ENCODE measurements at places on chromosomes 12 and 14. TPM values are rescaled to one million over a fixed set of nuclear protein-coding genes. Genes with fewer than 3 reads are reported as not detected.

- DNase-seq = no peak
Measured at GRCh38 chr14:85342858-85343607, 186.9 kb upstream of the FLRT2 start.

GRCh38 chr14:83251402-83251801 lies 1717.7 kb upstream of the SEL1L start:
- DNase-seq = no peak

DNA sequence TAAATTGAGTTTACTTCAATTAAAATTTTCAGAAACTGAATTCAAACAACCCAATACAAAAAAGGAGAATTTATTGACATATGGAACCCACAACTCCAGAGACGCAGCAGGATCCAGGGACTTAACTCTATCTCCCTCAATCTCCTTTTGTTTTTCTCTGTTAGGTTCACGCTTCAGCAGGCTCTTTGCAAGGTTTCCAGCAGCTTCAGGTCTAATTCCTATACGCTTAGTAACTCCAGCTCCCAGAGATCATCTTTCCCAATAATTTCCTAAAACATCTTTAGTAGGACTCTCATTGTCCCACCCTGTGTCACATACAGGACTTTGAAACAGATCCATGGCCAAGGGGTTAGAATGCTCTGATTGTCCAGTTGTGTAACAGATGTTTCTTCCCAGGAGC lies 175.2 kb downstream of the RMST start:
- no peak for DNase-seq

Gene TEDC1
- total RNA-seq = 22.7 TPM

GRCh38 chr12:131390412-131391334 lies 320.2 kb upstream of the SFSWAP start:
- DNase-seq = no peak

DNA sequence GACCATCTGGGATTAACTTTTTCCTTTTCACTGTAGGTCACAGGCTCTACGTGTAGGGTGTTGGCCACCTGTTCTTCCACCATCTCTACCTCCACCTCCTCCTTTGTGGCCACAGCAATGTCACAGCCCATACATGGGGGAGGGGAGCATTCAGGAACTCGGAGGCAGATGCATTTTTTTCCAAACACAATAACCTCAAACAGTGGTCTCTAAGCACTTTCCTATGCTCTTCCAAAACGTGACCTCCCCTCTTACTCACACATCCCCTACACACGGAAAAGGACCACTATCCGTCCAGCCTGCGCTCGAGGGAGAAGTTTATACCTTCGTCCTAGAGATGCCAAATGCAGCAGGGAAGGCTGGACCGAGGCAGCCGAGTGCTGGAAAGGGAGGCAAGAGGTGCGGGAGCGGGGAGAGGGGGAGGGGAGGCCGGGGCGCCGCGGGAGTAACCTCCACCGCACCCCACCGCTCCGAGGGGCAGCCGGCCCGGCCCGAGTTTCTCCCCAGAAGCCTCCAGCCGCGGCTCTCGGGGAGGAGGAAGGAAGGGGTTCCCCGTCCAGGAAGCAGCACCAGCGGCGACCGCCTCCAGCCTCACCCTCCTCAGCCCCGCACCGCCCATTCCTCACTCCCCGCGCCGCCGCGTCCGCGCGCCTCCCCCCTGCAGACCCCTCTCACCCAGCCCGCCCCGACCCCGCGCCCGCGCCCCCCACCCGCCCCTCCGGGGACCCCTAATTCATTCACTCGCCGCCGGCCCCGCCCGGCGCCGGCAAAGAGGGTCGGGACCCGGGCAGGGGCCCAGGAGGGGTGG lies 594 bp downstream of the KRAS start:
- DNase-seq = peak; percentile 92

- no peak for DNase-seq
Measured at GRCh38 chr14:67881225-67881624, 61.6 kb downstream of the RAD51B start.

Gene ADCK1
- 9.0 TPM for total RNA-seq

Gene KLRD1
- total RNA-seq = 3.3 TPM

GRCh38 chr12:122994140-122994675 lies 13.7 kb downstream of the ARL6IP4 start:
- no peak for DNase-seq

Gene SVOP
- not detected for total RNA-seq

Gene RNASE1
- total RNA-seq = 641 TPM

Gene COX8C
- not detected for total RNA-seq

- no peak for DNase-seq
Measured at GRCh38 chr14:80615831-80616230, 325.7 kb downstream of the CEP128 start.

DNA sequence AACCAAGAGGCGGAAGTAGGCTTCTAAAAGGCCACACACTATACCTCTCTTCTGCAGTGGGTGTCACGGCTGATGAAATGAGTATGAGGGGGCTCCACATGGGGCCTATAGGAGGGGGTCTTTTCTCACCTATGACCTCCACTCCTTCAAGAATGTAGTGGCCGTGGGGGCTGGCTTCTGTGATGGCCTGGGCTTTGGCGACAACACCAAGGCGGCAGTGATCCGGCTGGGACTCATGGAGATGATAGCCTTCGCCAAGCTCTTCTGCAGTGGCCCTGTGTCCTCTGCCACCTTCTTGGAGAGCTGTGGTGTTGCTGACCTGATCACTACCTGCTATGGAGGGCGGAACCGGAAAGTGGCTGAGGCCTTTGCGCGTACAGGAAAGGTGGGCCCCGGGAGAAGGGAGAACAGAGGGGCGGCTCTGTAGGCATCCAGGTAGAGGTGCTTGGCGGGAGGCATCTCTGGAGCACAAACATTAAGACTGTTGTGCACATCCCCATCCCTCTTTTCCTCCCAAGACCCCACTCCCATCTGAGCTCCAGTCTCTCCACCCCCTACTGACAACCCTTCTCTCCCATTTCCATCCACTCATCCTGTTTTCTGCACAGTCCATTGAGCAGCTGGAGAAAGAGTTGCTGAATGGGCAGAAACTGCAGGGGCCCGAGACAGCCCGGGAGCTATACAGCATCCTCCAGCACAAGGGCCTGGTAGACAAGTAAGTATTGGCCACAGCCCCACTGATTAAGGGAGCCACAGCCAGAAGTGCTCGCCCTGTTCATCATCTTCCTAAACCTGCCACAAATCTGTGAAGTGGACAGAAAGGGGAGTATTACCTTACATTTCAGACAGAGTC lies 3.8 kb downstream of the GPD1 start:
- no peak for DNase-seq

DNA sequence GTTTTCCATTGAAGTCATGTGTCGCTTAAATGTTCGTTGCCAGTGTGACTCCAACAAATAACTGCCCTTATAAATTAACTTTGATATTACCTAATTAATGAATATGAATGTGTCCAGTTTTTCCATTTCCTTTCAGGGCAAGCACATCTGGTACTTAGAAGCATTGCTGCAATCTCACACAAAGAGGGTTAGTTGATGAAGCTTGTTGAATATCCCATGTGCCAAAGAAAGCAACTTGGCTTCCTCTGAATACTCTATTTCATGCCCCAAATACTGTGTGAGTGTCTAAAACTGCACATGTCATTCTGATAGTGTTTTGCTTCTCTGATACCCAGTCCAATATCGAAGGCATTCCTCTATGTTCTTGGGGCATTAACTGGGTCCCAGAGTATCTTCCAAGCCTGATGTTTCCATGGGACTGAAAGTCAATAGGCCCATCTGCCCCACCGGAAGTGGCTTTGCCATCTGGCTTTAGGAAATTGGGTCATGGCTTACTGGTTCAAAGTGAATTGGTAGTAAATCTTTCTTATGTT lies 75.8 kb upstream of the CNTN1 start:
- DNase-seq = no peak

DNA sequence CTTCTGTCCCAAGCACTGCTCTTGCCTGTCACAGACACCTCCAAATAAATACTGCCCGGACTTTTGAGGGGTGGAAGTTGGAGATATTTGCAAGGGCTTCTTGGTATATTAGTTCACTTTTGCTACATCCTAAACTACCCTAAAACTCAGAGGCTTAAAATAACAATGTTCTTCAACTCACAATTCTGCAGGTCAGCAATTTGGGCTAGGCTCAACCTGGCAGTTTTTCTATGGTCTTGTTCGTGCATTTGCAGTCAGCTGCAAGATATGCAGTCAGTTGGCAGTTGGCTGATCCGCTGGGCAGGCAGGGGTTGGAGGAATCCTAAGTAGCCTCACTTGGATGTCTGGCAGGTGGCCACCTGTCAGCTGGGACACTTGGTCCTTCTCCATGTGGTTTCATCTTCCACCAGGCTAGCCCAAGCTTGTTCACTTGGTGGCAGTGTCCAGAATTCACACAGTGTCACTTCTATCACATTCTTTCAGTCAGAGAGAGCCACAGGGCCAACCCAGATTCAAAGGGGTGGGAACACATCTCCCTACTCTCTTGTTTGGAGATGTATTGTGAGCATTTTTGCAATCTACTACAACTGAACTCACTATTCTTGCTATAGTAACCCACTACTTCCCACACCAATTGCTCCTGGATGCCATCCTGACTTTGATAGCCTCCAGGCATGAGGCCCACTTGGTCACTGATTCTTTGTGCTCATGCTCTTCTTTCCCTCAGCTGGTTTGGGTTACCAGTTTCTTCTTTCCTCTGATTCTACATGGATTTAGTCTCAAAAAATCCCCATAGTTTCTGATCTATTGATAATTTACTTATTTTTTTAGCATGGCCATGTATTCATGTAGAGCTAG lies 27.8 kb upstream of the CAPRIN2 start:
- DNase-seq = no peak

Gene MGST1
- 1,962 TPM for total RNA-seq

Gene SDR9C7
- not detected for total RNA-seq

DNA sequence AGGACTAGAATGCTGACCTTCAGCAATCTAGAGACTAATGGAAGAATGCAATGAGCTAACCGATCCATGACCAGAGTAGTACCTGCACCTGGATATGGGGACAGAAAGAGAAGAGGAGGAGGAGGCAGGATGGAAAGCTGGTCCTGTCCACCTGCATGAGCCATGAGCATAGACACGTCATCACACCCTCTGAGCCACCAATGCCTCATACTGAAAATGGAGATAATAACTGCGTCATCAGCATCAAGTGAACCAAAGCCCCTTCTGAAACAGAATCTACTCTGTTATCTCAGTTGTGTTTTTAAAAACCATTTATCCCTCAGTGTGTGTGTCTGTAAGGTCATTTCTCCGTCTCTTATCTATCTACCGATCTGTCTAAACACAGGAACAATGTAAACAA lies 327.0 kb downstream of the BCL11B start:
- DNase-seq = no peak

DNA sequence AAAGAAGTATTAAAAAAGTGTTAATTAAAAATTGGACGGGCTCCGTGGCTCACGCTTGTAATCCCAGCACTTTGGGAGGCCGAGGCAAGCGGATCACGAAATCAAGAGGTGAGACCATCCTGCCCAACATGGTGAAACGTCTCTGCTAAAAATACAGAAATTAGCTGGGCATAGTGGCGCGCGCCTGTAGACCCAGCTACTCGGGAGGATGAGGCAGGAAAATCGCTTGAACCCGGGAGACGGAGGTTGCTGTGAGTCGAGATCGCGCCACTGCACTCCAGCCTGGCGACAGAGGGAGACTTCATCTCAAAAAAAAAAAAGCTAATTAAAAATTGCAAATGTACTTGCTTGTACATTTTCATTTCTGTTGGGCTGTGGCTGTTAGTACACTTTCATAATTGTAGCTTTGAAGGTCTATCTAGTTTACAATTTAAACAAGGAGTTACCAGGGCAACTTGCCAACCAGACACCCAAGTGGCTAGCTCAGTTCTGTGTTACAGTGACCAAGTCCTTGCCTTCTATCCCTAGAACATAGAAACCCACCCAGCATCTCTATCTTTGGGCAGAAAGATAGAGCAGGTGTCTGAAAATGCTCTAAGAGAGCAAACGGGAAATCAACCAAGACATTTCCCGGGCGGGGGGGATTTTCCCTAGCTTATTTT lies 1.2 kb downstream of the COA8 start:
- DNase-seq = no peak

- DNase-seq = no peak
Measured at GRCh38 chr12:96670334-96670899, 181.0 kb downstream of the CFAP54 start.

Gene BEST3
- total RNA-seq = not detected

DNA sequence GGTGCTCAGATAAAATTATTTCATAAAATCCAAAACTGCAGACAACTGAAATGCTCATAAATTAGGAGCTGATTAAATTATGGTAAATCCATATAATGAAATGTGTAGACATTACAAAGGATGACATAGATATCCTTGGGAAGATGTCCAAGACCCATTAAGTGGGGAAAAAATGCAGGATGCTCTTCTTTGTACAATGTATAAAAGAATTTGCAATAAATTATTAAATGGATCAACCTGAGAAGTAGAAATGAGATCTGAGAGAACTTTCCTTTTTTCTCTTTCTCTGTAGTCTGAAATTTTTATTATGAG lies 336.4 kb upstream of the E2F7 start:
- DNase-seq = no peak

DNA sequence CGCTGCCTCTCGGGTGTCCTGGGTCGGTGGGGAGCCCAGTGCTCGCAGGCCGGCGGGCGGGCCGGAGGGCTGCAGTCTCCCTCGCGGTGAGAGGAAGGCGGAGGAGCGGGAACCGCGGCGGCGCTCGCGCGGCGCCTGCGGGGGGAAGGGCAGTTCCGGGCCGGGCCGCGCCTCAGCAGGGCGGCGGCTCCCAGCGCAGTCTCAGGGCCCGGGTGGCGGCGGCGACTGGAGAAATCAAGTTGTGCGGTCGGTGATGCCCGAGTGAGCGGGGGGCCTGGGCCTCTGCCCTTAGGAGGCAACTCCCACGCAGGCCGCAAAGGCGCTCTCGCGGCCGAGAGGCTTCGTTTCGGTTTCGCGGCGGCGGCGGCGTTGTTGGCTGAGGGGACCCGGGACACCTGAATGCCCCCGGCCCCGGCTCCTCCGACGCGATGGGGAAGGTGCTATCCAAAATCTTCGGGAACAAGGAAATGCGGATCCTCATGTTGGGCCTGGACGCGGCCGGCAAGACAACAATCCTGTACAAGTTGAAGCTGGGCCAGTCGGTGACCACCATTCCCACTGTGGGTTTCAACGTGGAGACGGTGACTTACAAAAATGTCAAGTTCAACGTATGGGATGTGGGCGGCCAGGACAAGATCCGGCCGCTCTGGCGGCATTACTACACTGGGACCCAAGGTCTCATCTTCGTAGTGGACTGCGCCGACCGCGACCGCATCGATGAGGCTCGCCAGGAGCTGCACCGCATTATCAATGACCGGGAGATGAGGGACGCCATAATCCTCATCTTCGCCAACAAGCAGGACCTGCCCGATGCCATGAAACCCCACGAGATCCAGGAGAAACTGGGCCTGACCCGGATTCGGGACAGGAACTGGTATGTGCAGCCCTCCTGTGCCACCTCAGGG lies 679 bp downstream of the ARF6 start:
- DNase-seq = peak; percentile 92

GRCh38 chr14:32470161-32470715 lies 141.1 kb downstream of the AKAP6 start:
- no peak for DNase-seq

Gene ADAM21
- total RNA-seq = 0.13 TPM

GRCh38 chr14:98728836-98729235 lies 543.2 kb downstream of the BCL11B start:
- no peak for DNase-seq

DNA sequence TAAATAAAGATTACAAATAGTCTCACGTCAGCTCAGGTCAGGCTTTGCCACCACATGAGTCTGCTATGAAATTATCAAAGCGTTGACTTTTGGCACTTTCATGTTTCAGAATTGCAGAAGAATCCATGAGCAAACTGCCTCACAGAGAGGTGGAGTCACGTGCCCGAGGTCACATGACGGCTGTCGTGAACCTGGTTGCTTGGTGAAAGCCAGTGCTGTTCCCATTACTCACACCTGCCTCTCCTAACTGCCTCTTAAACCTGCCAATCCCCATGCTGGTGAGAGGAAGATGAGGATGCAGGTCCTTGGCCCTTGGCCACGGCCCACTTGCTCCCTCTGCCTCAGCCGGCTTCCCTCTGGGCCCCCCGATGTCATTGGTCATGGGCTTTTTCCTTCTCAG lies 272.7 kb downstream of the BCL11B start:
- DNase-seq = no peak

Measured in mesenteric fat pad (tissue), 1 donor.